Activated naive CD4-positive, alpha-beta T cell treated with Interleukin-2 at 50 U/mL for 16 hours (primary cell): ENCODE measurements at places on chromosomes 16 and 17.

DNA sequence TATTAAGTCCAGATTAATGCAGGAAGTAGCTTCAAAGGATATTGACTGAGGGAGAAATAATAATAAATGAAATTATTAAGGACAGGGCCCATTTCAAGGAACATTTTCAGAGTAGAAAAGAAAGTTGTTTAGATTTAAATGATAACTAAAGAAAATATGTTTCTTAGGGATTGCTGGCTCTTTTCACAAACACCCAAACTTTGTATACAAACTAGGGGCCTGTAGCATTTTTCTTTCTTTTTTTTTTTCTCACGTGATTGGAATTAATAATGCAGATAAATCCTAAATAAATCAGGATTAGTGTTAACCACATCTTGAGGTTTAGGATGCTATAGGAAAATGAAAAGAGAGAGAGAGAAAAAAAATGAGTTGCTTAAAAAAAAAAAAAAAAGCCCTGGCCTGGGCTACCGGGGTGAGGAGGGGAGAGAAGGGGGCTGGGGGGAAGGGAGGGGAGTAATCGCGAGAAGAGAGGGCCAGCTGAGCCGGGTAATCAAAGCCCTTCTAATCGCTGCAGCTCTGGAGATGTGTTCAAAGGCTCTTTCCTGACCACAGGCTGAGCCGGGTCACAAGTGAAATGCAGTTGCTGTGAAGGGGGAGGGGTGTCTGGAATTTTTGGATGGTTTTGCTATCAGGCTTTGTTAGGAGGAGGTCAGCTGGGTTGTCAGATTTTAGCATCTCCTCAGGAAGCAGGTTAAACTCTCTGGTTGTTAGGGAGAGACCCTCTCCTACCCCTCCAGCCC, 104.6 kb upstream of the ZFHX3 start:
- DNase-seq, result no peak

DNA sequence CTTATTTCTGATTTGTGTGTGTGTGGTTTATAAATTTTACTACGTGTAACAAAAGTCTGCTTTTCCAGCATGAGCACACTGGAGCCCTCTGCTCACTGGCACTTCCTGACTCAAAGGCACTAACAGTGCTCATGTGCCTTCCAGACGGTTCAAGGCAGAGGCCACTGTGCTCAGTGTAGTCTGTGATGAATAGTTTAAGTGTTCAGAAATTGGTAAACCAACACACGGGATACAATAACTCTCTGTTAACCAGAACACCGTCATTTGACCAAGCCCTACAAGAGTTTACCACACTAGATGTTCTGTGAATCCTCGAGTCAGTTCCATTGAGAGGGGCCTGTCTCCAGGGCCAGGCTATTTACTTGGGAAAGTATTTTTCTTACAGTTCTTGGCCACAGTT, 191.9 kb downstream of the MRTFB start:
- no peak for DNase-seq

DNA sequence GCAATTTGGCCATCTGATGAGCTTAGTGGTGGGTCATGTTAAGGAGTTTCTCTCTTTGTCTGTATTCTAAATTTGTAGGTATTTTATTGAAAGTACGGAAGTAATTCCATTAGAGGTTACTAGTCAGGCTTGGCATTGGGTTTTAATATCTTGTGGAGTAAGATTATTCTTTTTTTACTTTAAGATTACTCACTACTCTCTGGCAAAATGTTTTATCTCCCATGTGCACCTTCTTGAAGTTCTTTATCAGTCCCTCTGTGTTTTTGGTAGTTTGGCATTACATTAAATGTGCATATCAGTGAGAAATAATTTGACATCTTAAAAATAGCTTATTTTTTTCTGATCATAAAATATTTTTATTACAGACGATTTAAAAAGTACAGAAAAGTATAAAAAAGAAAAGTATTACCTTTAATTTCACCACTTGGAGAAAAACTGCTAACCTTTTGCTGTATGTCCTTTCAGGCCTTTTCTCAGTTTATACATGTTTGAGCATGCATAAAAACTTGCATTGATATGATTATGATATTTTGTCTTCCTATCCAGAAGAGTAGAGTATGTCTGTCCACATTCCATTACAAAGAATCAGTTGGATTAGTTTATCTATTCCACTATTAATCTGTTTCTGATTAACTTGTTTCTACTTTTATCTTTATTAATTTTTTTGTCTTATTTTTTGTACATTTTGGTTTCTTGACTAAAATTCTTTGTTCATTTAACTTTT, 198.3 kb downstream of the SPECC1 start:
- no peak for DNase-seq

DNA sequence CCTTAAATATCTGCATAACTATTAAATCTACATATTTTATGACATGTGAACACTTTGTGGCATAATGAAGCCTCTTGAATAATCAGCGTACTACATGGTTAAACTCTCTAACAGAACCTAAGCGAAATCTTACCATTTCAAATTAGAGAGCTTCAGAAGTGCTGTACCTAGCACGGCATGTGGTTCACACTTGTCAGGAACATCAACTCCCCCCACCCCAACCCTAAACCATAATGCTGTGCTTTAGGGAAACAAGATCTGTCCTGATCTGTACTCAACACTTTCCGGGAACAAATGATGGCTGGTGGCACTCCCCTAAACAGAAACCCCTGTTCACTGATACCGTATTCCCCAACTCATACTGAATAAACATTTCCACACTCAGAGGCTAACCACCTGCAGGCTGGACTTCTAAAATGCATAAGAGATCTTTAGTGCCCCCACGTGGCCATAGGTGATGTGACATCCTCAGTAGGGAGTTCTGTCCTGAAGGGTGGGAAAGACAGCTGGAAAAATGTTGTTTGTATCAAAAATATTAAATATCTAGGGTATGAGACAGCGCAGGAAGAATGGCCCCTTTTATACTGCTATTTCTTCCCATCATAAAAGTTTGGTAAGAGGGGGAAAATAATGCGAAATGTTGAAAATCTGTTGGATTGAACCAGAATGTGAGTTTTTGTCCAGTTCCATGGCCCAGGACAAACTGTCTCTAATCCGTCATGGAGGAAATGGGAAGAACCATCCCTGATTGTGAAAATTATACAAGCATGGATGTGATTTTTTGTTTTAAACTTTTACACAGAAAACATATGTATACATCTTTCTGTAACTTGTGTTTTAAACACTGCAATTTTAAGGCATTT, 88.6 kb downstream of the USP31 start:
- DNase-seq, result peak; percentile 56

DNA sequence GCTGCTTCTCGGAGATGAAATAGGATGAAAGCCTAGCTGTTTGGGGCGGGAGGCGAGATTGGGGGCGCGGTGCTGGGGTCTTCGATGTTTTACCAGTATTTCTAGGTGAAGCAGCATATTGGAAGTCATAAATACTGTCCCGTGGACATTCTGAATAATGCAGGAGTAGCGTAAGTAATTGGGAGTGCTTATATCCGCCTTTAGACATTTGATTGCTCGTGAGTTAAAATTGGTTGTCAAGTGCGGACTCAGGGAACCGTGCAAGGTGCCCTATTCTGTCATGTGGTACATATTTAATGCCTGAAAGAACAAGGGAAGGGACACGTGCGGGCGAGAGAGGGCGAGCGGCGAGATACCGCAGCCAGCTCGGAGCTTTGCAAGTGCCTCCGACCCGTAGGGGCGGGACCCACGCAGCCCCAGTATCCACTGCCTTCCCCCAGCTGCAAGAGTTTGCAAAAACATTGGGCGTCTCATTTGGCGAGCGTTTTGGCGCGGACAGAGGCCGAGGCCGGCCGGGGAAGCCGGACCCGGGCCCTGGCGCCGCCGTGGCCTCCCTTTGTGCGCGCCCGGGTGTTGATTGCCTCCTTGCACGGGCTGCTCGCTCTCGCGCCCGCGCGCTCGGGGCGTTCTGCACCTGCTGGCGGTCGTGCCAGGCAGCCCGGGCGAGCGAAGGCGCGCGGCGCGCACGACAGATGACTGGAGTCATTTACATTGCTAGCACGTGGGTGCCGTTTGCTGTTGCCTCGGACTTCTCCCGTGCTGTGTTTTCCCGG, 849.8 kb upstream of the RBFOX1 start:
- no peak for DNase-seq

- no peak for DNase-seq
Measured at GRCh38 chr17:64073771-64074703, 53.6 kb upstream of the ICAM2 start.

DNA sequence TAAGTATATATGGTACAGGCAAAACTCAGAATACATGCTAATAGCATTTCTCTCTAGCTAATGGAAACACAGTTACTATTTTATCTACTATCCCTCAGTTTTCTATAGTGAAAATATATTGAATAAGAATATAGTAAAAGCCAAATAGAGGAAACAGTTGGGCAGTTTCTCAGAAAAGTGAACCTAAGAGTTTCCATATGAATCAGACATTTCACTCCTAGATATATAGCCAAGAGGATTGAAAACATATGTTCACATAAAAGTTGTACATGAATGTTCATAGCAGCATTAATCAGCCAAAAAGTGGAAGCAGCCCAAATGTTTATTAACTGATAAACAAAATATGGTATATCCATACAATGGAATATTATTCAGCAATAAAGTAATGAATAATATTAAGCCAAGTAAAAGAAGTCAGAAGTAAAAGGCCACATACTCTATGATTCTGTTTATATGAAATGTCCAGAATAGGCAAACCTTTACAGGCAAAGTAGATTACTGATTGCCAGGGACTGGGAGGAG, 134.6 kb downstream of the CYB561 start:
- no peak for DNase-seq

- DNase-seq, result no peak
Measured at GRCh38 chr17:38417210-38417951, 10.9 kb upstream of the ARHGAP23 start.

DNA sequence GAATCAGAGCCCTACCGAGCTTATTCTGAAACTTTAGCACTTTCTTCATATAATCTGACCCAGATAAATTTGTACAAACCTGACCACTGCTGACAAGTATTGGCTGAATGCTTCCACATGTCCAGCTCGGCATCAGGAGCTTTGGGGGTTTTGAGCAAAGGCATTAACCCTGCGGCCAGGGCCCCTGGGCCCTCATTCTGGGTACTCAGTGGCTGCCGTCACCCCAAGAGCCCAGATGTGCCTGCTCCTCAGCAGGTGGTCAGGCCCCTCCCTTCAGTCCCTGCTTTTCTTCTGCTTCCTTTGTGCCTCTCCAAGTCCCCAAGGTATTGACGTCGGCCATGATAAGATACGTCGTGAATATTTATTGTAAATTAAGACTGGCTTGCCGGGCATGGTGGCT, 47.3 kb upstream of the CHMP6 start:
- no peak for DNase-seq

- DNase-seq, result no peak
Measured at GRCh38 chr17:72661116-72661944, 431.2 kb downstream of the SLC39A11 start.

- no peak for DNase-seq
Measured at GRCh38 chr17:40113907-40114245, 7.9 kb upstream of the MSL1 start.

- peak; percentile 65 for DNase-seq
Measured at GRCh38 chr17:18258356-18259038, at the start of gene FLII. Gene FLII, minus strand, starts transcription at chr17:18258738. Its CDS starts 48 bp downstream, at chr17:18258690.

DNA sequence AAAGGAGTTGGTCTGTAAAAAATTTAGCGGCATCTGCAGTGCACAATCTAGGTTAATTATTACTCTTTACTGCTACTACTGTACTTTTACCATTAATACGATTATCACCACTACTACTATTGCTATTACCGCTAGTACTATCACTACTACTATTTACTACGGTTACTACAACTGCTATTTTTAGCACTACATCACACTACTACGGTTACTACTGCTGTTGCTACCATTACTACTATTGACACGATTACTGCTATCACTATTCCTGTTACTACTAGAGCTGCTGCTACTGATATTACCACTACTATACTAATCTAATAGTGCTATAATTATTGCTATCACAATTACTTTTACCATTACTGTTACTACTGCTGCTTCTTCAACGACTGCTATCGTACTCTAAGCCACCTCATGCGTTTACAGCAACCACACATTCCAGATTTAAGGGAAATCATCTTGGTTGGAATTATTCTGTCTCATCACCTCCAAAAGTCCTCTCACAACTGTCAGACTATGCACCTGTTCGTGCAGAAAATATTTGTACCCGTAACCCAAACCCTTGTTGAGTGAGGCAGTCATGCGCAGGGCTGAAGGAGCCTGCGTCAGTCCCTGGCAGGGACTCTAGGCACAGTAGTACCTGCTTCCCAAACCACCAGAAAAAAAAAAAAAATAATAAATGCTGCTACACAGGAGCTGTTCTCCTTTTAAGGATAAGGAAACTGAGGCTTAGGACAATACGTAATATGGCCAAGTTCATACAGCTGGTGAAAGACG, 59.5 kb downstream of the MAF start:
- no peak for DNase-seq

- peak; percentile 9 for DNase-seq
Measured at GRCh38 chr17:4980644-4981216, 6.7 kb downstream of the CAMTA2 start.

DNA sequence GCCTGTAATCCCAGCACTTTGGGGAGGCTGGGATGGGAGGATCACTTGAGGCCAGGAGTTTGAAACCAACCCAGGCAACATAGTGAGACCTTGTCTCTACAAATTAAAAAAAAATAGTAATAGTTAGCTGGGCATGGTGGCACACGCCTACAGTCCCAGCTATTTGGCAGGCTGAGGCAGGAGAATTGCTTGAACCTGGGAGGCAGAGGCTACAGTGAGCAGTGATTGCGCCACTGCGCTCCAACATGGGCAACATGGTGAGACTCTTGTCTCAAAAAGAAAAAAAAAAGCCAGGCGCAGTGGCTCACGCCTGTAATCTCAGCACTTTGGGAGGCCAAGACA, 56.9 kb upstream of the MRTFB start:
- DNase-seq, result no peak

DNA sequence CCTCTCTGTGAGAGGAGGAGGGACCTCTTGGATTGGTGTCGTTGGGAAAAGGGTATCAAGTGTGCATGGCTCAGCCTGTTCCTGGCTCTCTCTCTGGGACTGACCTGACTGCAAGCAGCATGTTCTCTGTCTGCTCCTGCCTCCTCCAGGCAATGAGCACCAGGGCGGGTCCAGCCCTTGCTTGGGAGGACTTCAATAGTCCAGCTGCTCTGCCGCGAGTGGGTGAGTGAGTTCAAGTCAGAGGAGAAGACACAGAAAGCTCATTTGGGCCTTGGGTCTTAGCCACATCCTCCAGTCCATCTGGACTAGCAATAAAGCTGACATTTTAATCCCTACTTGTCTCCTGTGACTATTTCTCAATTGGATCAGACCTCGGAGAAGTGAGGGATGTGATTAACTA, 25.2 kb upstream of the TNS4 start:
- no peak for DNase-seq

GRCh38 chr16:55661941-55662643, 6.3 kb downstream of the SLC6A2 start:
- no peak for DNase-seq

- DNase-seq, result no peak
Measured at GRCh38 chr16:66580605-66581209, 1.4 kb downstream of the CMTM2 start.

GRCh38 chr16:84940670-84941551, 70.4 kb downstream of the ZDHHC7 start:
- DNase-seq, result no peak

GRCh38 chr17:1865252-1866037, 35.6 kb downstream of the RPA1 start:
- peak; percentile 53 for DNase-seq

- peak; percentile 64 for DNase-seq
Measured at GRCh38 chr17:75601057-75601987, 13.7 kb downstream of the MYO15B start.
